ENCODE measurements at places on chromosomes 7 and 10.

- DNase-seq = no peak
These were observed 170.8 kb downstream of the BBS9 start for GRCh38 chr7:33300131-33300530.

GRCh38 chr7:137538361-137538762 lies 194.8 kb upstream of the PTN start:
- no peak for DNase-seq

DNA sequence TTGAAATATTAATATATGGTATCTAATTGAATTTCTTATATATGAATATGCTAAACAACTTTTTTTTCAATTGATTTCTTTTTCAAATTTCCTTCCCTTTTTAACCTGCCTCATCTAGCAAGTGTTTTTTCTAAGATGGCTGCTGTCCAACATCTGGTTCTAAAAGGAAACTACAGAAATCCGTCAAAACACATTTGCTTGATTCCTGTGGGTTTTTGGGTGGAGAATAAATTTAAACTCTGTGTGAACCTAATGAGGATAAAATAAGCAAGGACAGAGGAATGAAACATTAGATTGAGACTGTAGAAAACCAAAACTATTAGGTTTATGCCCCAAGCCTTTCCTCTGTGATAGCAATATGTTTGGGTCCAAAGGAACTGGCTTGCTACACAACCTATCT lies 75.5 kb upstream of the STARD3NL start:
- no peak for DNase-seq

- no peak for DNase-seq
These were observed 55.6 kb downstream of the SLC16A9 start for GRCh38 chr10:59654007-59654406.

DNA sequence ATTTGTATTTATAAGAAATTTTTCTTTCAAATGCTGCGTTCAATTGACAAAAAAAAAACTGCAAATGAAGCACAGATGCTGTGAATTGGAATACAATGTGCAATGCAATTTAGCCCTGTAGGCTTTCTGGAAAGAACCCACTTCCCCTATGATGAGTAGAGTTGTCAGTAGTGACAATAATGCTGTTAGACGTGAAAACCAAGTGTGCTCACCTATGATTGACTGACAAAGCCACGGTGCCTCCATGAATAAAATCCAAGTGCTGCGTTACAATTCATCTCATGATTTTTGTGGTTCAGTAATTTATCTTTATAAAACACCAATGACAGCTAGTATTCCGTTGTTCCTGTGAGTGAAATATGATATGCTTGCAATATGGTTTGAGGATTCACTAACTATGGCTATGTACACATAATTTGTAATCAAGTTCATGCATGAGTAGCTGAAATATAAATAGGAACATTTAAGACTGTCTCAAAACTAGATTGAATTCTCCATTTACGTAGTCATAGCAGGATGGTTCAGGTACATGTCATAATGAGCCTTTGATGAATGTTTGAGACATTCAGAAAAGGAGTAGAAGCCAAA lies 1160.3 kb downstream of the CNTNAP2 start:
- DNase-seq = peak; percentile 91

GRCh38 chr10:110788620-110789385 lies 82.9 kb upstream of the PDCD4 start:
- no peak for DNase-seq

GRCh38 chr7:43791-44540 lies 148.4 kb upstream of the FAM20C start:
- DNase-seq = no peak

Data from NCI-H1417 treated with DMSO at 0.1 percent for 48 hours (cell line).